ENCODE measurements at places on chromosomes 7 and 10.

- no peak for DNase-seq
Observed at GRCh38 chr7:97014145-97014750, 8.9 kb downstream of the DLX6 start.

DNA sequence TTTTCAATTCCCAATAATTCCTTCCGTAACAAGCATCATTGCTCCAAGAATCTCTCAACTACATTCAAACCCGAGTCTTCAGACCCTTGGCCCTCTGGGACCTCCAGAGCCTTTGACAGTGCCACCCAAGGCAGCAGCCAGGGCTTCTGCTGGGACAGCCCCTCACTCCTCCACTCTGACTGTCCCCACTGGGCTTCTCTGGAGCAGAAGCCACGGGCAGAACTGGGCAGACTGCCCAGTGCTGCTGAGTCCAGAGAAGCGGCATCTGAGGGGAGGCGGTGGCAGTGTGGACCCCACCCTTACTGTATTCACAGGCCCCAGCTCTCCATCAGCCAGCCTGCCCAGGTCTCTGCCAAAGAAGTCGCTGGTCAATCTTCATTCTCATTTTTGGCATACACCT, 8.8 kb downstream of the CYREN start:
- no peak for DNase-seq

DNA sequence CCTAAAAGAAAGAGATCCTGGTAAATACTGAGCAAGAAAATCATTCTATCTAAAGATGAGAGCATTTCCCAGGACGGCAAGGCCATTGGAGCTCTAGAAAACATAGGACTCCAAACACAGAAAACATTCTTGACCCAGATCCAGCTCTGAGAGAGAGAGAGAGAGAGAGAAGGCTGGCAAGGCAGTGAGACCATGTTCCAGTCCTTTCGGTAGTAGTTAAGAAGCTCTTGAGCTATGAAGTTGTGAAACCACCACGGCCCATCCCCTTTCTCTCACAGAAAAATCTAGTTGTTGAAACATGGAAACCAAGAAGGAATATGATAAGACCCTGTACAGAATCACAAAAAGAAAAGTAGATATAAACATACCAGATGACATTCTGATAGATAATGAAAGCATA, 212.4 kb upstream of the NPSR1 start:
- no peak for DNase-seq

DNA sequence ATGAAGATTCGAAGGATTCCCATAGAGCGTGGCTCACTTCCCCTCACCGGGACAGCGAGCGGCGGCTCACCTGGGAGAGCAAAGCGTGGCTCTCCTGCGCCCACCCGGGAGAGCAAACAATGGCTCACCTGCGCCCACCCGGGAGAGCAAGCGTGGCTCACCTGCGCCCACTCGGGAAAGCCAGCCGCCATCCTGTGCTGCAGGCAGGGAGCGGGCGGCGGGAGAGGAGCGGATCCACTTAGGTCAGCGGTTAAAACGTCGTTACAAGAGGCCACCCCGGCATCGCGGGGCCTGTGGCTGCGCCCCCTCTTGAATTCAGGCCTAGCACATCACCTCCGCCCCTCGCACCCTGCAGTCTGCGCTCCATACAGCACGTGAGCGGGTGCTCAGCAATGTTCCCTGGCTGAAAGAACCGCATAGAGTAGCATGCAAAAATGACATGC, 461 bp upstream of the FIGNL1 start:
- DNase-seq, result no peak

- no peak for DNase-seq
Observed at GRCh38 chr7:68680235-68680872, 917.9 kb upstream of the AUTS2 start.

DNA sequence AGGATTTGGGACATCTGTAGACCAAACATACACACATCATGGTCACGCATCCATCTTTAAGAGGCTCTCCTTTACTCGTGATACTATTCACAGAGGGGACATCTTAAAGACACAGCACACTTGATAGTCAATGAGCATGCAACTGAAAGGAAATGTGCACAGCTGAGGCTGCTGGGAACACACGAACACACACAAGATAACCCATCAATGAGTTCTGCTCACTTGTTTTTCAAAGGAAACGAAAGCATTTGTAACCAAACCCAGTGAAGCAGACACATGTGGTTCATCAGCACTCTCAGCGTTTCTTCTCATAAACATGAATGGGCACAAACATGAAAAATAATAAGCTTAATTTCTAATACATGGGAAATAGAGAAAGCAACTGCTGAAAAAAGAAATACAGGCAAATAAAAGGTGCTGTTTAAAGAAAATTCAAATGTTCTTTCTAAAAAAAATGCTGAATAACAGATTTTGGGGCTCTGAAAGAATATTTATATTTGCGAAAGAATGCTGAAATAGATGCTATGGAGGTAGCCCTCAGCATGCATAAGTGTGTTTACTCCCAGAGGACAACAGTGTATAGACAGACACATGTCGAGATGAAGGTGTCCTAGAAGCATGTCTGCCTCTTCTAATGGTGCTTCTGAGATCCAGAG, 59.7 kb upstream of the LAMB4 start:
- no peak for DNase-seq

GRCh38 chr7:92612501-92612900, 22.3 kb upstream of the FAM133B start:
- DNase-seq, result no peak

All from CD14-positive monocyte (primary cell).